Stimulated activated CD8-positive, alpha-beta memory T cell treated with anti-CD3 and anti-CD28 coated beads, Interleukin-2, amount 100 ng/mL, for 1 hour (primary cell): ENCODE measurements at places on chromosomes 4 and X.

- no peak for DNase-seq
Measured at GRCh38 chrX:17550011-17550410, 175.0 kb downstream of the NHS start.

DNA sequence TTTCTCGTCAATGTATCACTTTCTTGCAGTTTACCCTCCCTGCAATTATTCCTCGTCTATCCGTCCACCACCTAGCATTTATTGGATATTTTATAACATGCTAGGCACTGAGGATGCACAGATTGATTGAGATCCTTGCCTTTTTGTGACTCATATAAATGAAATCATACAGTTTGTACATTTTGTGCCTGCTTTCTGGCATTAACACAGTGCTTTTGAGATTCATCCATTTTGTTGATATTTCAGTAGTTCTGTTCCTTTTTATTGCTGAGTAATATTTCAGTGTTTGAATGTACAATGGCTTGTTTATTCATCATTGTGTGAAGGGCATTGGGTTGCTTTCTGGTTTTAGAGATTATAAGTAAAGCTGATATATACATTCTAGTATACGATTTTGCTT is 841 bp downstream of the TBC1D19 start:
- DNase-seq: no peak

DNA sequence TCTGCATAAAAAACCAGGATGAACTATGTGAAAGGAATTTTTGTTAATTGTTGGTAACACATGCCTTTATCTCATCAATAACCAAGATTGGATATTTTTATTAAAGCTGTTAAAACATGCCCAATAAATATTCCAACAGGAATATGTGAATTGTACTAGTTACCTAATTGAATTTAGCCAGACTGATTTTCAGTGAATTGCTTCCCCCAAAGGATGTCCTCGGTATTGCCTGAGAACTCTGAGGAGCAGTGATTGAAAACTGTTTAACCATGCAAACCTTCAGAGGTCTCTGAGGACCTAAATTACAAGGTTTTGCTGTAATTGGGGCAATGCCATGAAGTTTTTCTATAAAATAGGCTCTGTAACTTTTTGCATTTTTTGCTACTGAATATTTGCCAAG is 66.6 kb downstream of the BLTP1 start:
- no peak for DNase-seq

DNA sequence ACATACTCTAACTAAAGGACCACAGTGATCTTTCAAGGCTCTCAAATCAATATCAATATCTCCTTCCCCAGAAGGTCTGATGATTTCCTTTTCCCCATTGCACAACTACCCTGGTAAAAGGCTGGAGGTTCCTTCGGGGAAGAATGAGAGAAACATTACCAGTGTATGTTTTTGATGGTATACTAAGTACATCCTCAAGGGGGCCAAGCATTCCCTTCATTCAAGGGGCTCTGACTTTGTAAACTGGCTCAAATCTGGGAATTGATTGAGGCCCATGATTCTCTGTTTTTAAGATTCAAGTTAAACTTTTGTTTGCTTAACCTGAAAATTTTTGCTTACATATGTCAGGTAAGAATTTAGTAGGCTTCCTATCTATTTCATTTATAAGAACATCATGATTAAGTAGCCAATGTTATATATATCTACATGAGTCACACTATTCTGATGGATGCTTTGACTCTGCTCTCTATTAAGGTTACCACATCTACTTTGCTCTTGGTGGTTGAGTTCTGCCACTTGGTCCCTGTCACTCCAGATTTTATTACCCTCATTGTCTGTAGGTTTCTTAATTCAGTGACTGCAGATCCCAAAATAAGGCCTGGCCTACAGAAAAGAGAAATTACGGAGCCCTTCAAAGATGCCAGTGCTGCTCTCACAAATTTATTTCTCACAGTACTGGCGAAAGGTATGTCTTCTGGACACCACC is 16.4 kb upstream of the GUCY1B1 start:
- no peak for DNase-seq

DNA sequence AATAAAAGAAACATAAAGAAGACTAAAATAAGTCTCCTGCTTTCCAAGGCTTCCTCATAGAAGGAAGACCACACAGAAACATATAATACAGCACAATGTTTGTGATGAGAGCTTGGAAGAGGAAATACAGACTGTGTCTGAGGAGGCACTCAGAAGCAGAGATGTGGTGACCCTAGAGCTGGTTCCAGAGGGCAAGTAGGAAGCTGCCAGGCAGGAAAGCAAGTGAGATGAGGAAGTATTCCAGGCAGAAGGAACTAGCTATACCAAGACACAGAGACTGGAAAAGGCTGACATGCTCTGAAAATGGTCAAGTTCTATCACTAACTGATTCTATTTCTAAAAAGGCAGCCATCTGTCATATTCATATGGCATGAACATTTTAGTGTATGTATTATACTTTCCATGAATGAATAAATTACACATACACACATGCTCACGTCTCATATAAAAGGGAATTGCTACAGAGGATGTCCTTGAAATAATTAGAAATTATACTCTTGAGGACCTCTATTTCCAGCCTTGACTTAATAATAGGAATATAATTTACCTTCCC is 16.6 kb upstream of the HSFX2 start:
- DNase-seq: no peak

GRCh38 chr4:137559801-137560200 is 27.5 kb upstream of the PCDH18 start:
- DNase-seq: no peak

DNA sequence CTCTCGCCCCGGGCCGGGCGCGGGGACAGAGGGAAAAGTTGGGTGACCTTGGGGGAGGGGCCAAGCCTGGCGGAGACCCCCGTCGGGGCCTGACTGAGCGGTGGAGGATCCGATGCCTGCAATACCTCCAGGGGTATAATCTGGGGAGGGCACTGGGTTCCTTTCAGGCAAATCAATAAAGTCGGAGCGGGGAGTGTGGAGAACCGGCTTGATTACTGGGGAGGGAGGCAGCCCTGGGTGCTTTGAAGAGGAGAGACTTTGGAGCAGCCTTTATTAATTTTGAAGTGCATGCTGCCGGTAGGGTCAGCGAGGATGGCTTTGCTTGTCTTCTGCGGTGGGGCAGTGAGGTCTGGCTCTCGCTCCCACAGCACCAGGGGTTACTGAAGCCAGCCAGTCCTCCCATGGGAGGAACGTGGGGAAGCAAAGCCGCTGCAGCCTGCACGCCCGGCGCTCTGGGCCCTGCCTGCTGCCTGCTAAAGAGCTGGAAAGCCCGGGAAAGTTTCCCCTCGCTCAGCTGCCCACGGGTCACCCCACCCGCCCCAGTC is 403 bp upstream of the LGI2 start:
- DNase-seq: no peak

GRCh38 chrX:39966176-39966575 is 131.6 kb downstream of the BCOR start:
- DNase-seq: no peak
